Activated T-cell treated with anti-CD3 and anti-CD28 coated beads for 48 hours (primary cell): ENCODE measurements at places on chromosomes 3 and 15.

DNA sequence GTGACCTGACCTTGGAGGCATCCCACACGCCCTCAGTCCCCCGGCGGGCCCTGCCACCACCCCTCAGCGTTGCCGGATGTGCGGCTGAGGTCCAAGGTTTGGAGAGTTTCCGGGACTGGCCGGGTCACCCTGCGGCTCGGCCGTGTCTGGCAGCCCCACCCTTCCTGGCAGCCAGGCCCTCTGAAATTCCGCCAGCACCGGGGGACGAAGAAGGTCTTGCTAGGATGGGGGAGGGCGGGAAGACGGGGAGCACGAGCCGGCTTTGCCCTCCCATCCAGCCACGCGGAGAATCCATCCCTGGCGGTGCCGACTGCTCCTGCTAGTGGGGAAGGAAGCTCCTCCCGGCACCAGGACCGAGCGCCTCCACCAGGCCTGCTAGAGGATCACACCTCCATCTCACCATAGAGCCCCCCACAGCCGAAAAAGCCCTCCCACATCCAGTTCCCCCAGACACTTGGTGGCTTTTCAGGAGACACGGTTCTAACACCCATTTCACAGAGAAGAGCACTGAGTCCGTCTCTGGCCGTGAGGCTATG, 81.5 kb downstream of the CPN2 start:
- no peak for DNase-seq

DNA sequence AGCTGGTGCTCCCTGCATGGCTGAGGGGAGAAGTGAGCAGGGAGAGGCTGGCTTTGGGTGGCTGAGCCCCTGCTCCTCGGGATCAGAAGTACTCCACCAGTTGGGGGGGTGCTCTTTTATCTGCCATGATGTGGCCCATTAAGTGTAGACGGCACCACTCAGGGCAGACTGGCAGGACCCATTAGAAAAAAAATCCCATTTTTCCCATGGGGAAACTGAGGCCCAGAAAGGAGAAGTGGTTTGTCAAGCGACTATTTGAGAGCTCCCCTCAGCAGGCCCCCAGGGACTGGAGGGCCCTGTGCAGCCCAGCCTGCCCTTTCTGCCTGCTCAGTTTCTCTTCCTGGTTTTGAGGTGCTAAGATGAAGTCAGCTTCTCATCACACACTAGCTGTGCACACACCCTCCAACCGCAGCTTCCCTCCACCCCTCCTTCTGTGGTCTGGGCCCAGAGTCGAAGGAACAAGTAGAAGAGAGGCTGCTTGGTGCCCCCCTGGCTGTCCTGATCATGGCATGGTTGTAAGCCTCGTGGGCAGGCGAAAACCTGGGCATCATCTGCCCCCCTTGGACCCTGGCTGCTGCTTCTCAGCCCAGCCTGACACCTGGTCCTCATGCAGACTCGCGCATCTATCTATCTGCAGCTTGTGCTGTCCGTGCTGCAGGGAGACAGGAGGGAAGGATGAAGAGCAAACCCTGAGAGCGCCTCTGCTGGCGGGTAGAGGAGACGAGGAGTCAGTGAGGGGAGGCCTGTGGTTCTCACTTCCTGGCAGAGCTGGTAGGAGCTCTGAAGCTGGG, 5.6 kb downstream of the CSK start:
- DNase-seq, result peak; percentile 88

DNA sequence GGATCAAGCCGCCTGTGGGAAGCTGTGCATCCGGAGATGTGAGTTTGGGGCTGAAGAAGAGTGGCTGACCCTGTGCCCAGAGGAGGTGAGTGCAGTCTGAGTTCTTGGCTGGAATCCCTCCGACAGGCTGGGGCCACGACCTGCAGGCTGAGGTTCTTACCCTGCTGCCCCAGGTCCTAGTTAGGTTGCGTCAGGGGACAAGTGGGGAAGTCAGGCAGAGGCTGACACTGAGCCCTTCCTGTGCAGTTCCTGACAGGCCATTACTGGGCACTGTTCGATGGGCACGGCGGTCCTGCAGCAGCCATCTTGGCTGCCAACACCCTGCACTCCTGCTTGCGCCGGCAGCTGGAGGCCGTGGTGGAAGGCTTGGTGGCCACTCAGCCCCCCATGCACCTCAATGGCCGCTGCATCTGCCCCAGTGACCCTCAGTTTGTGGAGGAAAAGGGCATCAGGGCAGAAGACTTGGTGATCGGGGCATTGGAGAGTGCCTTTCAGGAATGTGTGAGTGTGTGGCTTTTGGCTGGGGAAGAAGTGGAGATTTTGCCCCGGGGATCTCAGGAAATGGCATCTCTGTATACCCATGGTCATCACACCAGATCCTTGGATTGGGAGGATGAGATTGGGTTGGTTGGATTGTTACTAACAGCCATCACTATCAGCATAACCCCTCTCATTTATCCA, 1.3 kb downstream of the PPM1M start:
- no peak for DNase-seq

DNA sequence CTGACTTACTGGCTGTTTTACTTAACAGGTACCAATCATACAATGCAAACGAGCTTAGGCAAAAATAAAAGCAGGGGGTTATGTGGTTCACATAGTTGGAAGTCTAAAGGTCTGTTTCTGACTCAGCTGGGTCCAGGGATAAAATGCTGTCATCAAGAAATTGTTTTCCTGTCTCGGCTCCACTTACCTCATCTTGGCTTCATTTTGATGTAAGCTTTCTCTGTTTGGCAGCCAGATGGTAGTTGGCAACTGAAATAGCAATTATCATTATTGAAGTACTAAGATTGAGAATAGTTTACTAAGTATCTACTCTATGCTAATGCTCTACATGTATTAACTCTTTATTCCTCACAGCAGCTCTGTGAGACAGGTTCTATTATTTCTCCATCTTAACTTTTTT, 36.8 kb upstream of the CNTN3 start:
- DNase-seq, result no peak

DNA sequence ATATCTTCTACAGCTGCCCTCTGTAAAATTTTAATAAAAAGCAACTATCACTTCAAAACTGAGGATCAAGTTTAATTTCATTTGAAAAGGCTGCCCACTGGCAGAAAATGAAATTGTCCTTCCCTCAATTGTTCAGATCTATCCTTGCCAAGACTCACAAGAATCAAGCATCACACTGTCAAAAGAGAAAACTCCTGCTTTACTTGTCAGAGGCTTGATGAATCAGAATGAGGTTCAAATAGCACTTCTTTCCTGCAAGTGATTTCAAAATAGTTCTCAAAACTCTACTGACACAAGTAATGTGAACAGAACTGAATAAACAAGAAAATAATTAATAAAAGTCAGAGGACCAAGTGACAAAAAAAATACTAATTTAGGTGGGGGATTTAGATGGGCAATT, 70.6 kb downstream of the GOLIM4 start:
- no peak for DNase-seq

DNA sequence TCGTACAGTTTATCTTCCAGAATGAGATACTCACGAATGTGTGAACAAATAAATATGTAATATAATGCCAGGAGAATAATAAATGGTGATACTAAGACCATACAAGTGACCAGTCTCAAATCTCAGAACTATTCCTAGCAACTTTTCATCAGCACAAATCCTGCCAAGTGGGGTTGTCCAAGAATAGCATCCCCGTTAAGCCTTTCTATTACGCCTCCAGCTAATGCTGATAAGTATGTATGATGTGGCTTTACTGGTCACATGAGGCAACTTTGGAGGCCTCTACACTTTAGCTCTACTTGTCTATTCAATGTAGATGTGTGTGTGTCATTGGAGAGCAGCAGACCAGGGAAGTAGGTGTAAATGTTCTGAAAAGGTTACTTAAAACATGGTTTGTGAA, 129.5 kb downstream of the KCNMB2 start:
- DNase-seq, result no peak

GRCh38 chr15:72962054-72962702, 90.1 kb upstream of the NEO1 start:
- no peak for DNase-seq

GRCh38 chr3:129181819-129182218, 1.9 kb downstream of the CNBP start:
- DNase-seq, result no peak

- DNase-seq, result no peak
Measured at GRCh38 chr15:62957130-62957529, 85.4 kb upstream of the TPM1 start.

DNA sequence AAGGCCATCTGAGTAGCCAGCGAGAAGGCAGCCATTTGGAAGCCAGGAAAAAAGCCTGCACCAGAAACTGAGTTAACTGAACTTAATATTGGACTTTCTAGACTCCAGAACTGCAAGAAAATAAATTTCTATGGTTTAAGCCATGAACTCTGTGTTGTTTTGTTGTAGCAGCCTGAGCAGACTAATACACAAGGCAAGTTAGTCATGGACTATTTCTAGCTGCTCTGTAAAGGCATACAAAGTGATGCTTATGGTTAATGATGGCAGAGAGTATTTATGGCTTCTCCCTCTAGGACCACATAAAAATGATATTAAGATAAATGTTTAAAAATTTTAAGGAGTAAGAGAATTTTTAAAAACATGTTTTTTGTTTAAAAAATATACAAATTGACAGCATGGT, 37.1 kb downstream of the PROS1 start:
- DNase-seq, result no peak

- DNase-seq, result no peak
Measured at GRCh38 chr3:17494117-17494809, 248.2 kb downstream of the TBC1D5 start.

DNA sequence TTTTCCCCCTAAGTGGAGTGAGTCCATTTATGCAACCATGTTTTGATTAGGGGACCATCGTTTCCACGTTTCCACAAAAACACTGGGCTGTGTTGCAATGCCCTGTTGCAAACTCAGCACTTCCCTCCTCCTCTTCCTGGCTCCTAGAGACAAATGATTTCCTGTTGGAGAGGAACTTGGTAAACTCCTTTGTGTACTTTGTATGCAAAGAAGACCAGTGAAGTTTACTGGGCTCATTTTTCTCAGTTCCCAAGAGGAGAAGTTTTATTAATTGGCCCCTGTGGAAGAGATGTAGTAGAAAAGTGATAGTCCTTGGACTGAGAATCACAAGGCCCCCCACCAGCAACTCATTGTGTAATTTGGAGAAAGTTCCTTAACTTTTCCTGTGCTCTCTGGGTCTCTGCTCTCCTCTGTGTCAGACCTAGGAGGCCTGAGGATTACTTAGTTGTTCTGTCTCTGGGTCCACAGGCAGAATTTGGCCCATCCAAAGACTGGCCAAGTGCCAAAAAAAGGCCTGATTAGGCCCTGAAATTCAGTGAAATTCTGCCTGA, 95.0 kb downstream of the ATG7 start:
- DNase-seq, result no peak

DNA sequence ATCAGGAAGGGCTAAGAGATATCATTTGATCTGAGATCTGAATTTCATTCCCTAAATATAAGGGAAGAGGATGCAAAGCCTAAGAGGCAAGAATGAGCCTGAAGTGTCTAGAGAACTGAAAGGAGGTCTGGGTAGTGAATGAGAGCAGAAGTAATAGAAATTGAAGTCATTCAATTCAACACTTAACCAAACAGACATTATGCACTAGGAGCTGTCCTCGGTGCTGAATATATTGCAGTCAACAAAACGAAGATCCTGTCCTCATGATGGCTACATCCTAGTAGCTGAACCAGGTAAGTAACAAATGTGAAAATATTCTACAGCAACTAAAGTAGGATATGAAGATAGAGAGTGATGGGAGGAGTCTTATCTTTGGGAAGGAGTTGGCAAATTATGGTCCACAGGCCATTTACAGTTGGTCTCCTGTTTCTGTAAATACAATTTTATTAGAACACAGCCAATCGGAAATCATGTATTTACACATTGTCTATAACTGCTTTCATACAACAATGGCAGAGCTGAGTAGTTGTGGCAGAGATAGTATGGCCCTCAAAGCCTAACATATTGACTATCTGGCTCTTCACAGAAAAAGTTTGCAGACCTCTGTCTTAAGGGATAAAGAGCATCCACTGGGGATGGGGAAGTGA, 192.9 kb upstream of the CADPS start:
- no peak for DNase-seq
